ENCODE measurements at places on chromosomes 16 and 17. TPM values are rescaled to one million over a fixed set of nuclear protein-coding genes. Genes with fewer than 3 reads are reported as not detected.

MT1E gene
- total RNA-seq, result 425 TPM

KRT222 gene
- total RNA-seq, result 3.4 TPM

- DNase-seq, result no peak
Measured at GRCh38 chr17:33992113-33992512, 263.0 kb upstream of the CCL2 start.

DNA sequence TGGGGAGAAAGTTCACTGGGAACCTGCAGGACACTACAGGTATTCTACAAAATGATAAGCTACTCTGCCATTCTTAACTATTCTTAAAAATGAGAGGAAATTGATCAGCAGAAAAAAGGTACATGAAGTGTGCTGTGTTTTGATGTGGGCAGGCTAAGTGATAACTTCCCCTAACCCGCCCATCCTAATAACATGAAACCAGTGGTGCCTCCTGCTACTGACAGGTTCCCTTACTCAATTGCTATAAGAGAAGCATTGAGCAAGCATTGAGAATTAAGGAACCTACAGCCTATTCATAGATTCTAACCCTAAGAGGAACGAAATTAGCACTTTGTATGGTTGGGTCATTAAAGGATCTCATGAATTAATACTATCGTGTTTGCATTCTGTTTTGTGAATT lies 18.9 kb downstream of the XYLT1 start:
- no peak for DNase-seq

- no peak for DNase-seq
Measured at GRCh38 chr16:67674851-67675578, 8.4 kb downstream of the C16orf86 start.

GRCh38 chr16:47377154-47377553 lies 83.7 kb downstream of the ITFG1 start:
- DNase-seq, result no peak

DNA sequence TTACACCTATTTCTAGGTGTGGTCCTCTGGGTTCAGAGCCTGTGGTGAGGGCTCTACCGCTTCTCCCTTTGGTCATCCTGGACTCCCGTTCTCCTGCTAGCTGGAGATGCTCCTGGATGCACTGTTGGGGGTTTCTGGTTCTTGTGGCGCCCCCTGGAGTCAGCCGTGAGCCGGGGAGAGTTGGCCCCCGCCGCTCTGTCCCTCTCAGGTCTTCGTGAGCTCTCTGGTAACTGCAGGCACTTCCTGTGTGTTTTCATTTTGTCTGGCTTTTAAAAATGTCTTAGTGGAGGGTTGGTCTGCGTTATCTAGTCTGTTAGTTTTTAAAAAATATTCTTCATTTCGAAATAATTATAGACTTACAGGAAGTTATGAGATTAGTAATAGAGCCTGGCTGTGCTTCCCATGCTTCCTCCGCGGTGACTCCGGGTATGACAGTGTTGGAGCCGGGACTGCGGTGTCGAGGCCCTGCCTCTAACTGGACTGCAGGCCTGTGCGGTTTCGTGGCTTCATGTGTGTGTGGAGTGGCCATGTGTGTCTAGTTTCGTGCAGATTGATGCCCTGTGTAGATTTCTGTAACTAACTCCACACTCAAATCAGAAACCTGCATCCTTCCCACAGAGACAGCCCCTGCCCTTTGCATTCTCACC lies 78.0 kb upstream of the ZNF750 start:
- DNase-seq, result peak; percentile 69

DNA sequence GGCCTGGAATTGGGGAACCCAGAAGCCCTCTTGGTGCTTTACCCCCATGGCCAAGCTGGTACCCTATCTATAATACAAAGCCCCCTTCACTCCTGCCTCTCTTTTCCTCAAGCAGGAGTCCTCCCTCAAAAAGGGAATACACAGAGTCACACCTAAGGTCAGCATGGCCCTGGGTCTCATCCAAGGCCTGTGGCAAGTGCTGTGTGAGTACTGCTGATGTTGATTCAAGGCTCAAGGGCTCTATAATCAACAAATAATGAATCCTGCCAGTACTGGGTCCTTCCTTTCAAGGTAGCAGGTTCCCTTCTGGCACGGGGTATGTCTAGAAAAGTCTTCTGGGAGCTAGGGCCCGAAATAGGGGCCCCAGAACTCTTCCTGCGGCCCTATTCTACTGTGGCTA lies 187.3 kb downstream of the CYB561 start:
- no peak for DNase-seq

- no peak for DNase-seq
Measured at GRCh38 chr16:72764015-72764654, 283.8 kb downstream of the ZFHX3 start.

- DNase-seq, result no peak
Measured at GRCh38 chr17:28071891-28072606, 29.6 kb downstream of the NLK start.

All from adrenal gland (tissue), 19 donors.